ENCODE measurements at places on chromosomes 7 and 10.

- no peak for DNase-seq
Observed at GRCh38 chr7:155489158-155489840, 31.4 kb downstream of the EN2 start.

GRCh38 chr7:35707422-35707821, 12.5 kb upstream of the HERPUD2 start:
- DNase-seq, result no peak

DNA sequence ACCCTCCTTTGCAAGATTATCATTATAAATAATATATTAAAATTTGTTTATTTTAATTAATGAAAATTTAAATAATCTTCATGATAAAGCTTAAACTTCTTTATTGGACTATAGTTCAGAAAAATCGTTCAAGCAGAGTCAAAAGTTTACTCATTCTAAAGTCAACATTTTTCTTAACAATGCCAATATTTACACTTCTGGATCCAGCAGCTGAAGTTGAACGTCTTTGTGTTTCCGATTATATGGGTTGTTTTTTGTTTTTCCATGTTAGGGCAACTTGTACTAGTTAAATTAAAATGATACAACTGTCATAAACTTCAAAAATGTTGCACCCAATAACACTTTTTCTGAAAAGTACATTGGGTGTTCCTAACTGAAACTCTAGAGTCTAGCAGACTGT, 43.8 kb downstream of the GRB10 start:
- no peak for DNase-seq

- no peak for DNase-seq
Observed at GRCh38 chr10:131282961-131283360, 28.6 kb downstream of the TCERG1L start.

GRCh38 chr7:101941481-101942383, 124.3 kb downstream of the CUX1 start:
- DNase-seq, result no peak

- no peak for DNase-seq
Observed at GRCh38 chr10:124171561-124171960, 78.2 kb upstream of the CHST15 start.

- DNase-seq, result no peak
Observed at GRCh38 chr7:22900784-22901183, 78.1 kb upstream of the TOMM7 start.

GRCh38 chr7:155423337-155424285, 34.3 kb upstream of the EN2 start:
- DNase-seq, result no peak

DNA sequence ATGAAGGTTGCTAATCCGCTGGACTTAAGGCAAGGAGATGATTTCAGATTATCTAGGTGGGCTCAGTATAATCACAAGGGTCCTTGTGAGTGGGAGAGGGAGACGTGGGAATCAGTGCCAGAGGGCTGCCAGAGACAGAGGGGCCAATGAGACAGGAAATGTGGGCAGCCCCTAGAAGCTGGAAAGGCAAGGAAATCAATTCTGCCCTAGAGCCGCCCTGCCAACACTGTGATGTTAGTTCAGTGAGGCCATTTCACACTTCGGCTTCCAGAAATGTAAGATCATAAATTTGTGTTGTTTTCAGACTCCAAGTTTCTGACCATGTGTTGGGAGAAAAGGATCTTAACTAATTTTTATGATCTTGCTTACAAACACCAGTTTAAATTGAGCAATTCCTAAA, 3.6 kb upstream of the GPNMB start:
- DNase-seq, result no peak

- no peak for DNase-seq
Observed at GRCh38 chr10:17479015-17479615, 24.7 kb upstream of the ST8SIA6 start.

DNA sequence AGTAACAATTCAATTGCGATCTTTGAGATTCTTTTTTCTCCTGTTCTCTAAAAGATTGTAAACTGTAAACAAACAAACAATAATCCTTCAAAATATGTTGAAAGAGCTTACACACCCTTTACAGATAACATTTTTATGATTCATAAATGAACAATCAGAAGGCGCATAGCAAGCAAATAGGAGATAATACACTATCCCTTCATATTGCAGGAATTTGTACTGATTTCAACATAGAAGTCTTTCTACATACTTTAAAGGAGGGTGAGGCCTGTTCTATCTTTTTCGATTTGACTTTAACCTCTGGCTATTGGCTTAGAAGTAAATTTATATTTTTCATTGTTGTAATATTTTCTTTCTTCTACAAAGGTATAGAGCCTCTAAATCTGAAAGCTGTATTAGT, 57.2 kb downstream of the TFEC start:
- no peak for DNase-seq

- DNase-seq, result no peak
Observed at GRCh38 chr7:80552031-80552694, 40.3 kb upstream of the GNAT3 start.

DNA sequence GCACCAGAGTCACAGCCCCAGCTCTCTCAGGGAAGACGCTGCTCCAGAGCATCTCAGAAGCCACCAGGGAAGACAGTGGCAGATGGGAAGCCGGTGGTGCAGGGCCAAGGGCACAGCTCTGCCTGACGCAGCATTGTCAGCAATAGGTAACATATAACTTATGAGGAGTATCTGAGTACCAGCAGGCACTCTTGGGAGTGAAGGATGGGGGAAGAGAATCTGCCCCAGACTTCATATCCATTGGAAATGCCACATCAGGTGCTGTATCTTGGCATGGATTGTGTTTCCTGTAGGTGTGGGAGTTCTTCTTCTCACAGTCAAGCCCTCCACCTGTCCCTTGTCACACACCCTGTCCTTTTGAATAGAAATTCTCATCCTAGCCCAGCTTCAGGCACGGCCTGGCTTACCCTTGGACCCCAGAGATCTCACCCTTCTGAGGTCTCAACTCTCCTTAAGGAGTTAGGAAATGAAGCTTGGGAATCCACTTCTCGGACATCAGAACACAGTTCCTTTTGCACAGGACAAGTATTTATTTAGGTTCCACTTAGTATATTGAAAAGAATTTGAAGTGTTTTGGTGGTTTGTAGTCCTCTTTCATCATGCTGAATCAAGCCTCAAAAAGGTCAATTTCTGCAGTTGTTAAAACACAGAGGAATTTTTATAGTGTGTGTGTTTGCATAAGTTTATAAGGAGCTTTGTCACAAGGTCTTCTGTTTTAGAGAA, 9.9 kb downstream of the EPDR1 start:
- no peak for DNase-seq

DNA sequence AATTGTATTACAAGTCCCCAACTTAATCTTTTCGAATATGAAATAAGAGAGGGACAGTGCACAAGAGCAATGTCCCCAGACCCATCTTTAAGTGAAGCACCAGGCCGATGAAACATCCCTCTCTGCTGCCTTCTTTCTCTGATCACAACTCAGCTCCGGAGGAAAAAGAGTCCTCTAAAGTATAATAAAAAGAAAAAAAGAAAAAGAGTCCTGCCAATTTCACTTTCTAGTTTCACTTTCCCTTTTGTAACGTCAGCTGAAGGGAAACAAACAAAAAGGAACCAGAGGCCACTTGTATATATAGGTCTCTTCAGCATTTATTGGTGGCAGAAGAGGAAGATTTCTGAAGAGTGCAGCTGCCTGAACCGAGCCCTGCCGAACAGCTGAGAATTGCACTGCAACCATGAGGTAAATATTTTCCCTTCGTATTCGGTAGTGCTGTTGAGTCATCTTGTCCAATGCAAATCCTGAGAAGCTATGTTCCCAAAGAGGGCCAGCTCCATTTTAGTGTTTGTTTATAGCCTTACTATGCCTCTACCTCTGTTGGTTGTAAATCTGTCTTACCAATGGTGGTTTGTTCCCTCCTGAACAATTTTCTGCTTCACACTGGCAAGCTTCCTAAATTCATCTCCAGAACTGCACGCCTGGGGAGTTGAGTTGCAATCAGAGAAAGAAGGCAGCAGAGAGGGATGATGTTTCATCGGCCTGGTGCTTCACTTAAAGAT, at the start of gene IFIT2:
IFIT2 (plus strand) TSS at position 326 of the 725 bp plus-strand sequence; CDS start at position 404, 78 bp downstream.
- DNase-seq, result no peak

GRCh38 chr7:29893351-29893965, 87.2 kb downstream of the WIPF3 start:
- DNase-seq, result no peak

DNA sequence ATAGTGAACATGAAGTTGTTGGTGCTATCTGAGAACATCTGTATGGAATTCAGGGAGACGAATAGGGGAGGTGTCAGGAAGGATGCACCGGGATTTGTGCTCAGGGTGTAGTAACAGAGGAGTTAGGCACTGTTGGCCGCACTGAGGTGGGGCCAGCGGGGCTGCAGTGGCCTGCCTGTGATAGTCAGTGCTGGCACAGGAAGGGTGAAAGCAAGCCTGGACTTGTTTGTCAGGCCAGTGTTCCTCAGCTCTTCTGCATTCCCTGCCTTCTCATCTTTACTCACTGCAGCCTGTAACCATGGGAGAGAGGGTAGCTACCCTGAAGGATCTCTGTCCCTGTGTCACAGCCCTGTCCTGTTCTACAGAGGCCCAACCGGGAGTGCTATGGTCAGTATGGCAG, 81.3 kb downstream of the SH2D4B start:
- DNase-seq, result no peak

- no peak for DNase-seq
Observed at GRCh38 chr7:149016876-149017275, 11.4 kb downstream of the PDIA4 start.

DNA sequence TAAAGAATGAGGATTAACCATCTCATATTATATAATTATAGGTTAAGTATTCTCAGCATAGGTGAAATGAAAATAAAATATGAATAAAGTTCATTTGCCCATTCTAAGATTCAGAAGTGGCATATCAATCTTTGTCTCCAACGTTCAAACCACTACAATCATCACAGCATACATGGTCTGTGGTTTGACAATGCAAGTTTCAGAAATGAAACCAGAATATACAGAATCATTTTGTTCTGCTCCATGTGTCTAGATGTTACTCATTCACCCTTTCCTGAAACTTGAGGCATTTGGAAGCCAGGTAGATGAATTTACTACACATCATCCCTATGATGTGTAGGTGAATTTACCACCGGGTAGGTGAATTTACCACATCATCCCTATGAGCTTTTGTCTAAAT, 44.5 kb upstream of the PPP1R3A start:
- no peak for DNase-seq

DNA sequence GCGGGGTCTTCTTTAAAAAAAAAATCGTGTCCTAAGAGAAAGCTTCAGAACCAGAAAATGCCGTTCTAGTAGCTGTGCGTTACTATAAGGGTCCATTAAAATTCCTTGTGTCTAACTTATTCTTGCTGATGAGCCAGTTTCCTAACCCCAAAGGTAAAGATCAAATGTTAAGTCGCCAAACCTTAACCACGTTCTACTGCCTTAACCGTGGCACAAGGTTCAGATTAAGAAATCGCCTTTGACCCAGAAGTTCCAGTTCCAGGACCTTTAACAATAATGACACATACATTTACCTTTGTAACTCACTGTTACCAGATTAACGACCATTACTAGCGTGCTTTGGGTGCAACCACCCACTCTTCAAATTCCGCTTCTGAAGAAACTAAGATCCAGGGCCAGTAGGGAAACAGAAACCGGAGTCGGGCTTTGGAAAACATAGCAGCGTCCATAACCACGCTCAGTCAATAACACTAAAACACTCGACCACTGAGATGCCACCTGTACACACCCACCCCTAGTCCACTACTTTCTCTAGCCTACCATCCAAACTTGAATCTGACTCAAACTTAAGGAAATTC, 620 bp downstream of the BET1 start:
- no peak for DNase-seq

- DNase-seq, result no peak
Observed at GRCh38 chr7:130632111-130632510, 36.4 kb downstream of the COPG2 start.

DNA sequence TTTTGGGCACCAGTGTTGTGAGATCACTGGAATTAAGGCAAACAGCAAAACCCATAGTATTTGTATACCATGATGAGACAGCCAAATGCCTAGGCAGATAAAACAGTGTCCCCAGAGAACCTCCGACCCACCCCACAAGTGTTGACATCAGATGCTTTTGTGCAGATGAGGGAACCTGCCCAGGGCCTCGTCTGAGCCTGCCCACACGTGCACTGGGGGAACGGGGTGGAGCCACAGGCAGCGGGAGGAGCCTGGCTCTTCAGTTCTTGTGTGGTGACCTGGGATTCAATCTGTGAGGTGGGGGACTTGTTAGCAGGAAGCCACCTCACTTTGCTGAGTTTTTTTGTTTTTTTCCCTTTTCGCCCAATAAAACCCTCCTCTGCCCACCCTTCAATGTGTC, 33.4 kb upstream of the OPTN start:
- no peak for DNase-seq

DNA sequence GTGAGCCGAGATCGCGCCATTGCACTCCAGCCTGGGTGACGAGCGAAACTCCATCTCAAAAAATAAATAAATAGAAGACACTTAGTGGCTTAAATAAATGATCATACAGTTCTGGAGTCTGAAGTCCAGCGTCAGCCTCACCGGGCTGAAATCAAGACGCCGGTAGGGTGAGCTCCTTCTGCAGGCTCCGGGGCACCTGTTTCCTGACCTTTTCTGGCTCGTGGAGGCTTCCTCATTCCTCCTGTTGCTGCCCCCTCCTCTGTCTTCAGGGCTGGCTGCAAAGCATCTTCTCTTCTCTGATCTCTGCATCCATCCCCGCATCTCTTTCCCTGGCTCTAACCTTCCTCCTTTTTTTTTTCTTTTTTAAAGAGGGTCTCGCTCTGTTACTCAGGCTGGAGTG, 32.8 kb downstream of the LIMK1 start:
- no peak for DNase-seq

- DNase-seq, result peak; percentile 51
Observed at GRCh38 chr7:151683615-151684407, 164.1 kb upstream of the RHEB start.

DNA sequence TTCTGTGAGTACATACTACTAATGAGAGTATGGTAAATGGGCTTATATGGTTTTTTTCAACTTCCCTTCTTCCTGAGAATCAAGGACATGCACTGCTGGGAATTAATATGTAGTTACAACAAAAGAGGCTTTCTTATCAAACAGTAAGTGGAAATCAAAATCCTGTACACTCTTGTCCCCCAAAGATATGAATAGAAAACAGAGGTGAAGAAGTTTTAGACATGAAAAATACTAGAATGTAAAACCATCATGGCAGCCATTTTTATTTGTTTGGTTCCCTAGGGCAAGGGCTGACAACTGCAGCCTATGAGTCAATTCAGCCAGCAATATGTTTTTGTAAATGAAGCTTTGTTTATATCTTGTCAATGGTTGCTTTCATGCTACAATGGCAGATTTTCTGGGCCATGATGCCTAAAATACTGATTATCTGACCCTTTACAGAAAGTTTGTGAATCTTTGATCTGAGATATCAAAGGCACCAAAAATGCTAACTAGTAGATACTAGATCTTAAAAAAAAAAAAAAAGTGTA, 422.4 kb downstream of the PARD3 start:
- DNase-seq, result no peak

Data from suprapubic skin (tissue), 4 donors.